ENCODE measurements at places on chromosomes 16 and 17. TPM values are rescaled to one million over a fixed set of nuclear protein-coding genes. Genes with fewer than 3 reads are reported as not detected.

Gene ABCA8
- polyA plus RNA-seq, result 0.85 TPM

DNA sequence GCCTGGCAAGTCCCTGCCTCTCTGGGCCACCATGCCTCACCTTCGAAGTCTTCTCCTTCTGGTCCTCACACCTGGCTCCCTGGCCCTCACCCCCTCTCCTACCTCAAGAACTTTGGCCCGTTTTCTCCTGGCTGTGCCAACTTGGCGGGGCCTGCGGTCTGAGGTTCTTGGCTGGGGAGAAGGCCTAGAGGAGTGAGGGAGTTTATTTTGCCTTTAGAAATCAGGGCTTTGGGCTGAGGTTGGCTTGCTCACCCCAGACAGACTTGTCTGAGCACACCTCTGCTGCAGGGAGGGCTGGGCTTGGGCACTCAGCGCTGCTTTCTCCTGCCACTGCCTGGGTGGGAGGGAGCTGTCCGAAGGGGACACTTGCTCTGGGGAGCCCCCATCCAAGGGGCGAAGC lies 23.3 kb upstream of the TAC4 start:
- DNase-seq, result no peak

GRCh38 chr16:48386559-48387312 lies 1.5 kb upstream of the SIAH1 start:
- DNase-seq, result no peak

DNA sequence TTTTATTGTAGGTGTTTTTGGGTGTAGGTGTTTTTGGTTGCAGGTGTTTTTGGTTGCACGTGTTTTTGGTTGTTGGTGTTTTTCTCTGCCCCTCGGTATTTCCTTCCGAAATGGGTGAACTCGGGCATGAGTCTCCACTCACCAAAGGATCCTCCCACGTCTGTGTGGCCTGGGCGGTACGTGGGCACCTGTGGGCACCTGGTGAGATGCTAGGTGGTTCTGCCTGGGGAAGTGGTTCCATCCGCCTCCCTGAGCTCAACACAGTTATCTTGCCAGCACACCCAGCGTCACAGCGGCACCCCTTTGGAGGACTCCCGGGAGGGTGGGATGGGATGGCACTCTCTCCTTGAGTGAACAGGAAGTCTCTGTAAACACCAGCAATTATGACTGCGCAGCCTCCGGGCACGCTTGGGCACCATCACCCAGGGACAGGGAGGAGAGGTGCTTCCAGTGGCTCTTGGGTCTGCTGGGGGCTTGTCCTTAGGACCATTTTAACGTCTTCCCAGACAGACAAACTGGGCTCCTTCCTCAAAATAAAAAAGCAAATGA lies 29.8 kb downstream of the COX4I1 start:
- no peak for DNase-seq

- DNase-seq, result no peak
These were observed at the start of gene PMP22 for GRCh38 chr17:15265131-15265530. Gene PMP22 (minus strand): TSS chr17:15265326. CDS start chr17:15260727, 4,599 bp downstream.

Gene SNX20
- 0.46 TPM for polyA plus RNA-seq

DNA sequence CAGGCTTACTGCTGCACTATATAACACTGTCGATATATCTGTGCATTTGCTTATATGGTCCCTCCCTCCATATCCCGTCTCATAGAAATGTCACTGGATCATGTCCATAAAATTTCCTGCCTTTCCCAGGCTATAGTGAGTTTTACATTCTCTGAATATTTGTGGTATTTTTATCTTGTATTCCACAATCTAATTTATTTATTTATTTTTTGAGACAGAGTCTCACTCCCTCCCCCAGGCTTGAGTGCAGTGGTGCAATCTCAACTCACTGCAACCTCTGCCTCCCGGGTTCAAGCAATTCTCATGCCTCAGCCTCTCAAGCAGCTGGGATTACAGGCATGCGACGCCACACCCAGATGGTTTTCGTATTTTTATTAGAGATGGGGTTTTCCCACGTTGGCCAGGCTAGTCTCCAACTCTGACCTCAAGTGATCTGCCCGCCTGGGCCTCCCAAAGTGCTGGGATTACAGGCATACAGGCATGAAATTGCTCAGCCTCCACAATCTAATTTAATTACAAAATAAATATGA lies 12.9 kb downstream of the TRIM37 start:
- no peak for DNase-seq

Gene HSPB9
- 0.14 TPM for polyA plus RNA-seq

- DNase-seq, result no peak
These were observed 116.5 kb upstream of the ADAMTS18 start for GRCh38 chr16:77551357-77551756.

DNA sequence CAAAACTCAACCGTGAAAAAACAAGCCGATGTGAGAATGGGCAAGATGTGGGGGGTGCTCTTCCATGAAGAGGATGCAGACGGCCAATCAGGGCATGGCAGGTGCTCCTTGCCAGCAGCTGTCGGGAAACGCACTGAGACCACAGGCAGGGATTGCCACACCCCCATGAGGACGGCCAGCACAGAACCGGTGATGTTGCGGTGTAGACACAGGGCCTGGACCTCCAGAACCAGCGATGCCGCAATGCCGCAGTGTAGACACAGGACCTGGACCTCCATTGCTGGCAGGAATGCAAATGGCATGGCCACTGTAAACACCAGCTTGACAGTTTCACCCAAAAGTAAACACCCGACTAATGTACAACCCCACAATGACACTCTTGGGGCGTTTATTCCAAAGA lies 164.9 kb downstream of the BANP start:
- DNase-seq, result no peak

GRCh38 chr17:4110152-4110551 lies 32.7 kb downstream of the ZZEF1 start:
- no peak for DNase-seq

DNA sequence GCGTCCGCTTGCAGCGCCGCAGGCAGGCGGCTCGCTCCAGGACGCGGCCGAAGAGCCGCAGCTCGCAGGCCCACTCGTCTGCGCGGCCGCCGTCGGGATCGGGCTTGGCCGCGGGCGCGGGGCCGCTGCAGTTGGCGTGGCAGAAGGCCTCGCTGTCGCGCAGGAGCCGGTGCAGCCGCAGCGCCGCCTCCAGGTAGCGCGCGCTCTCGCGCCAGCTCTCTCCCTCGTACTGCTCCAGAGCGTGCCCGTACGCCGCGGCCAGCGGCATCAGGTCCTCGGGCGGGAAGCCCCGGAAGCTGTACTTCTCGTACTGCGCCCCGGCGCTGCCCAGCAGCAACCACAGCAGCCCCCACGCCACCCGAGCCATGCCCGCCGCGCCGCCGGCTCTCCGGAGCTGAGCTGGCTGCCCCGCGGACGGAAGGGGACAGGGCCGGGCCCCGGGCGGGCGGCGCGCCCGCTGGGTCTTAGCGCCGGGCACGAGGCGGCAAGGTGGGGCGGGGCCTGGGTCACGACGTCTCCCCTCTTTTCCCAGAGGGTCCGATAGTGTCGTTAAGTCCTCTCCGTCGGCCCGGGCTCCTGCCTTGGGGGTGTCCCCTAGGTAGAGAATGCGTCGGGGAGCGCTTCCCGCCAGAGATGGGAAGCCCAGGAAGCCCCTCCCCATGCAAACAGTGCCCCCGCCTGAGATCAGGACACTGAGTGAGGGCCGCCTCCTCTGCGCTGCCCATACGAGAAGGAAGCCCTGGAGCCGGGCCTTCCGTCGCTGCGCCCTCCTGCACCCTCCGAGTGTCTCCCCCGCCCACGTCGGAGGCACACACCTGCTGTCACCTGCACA lies at the start of gene P3H4:
TSS of gene P3H4 (minus strand) at position 401 of the 832 bp plus-strand sequence. CDS start at position 367, 34 bp downstream.
- no peak for DNase-seq

- DNase-seq, result no peak
These were observed 13.5 kb downstream of the ACE start for GRCh38 chr17:63490329-63490728.

- no peak for DNase-seq
These were observed 21.7 kb downstream of the MILR1 start for GRCh38 chr17:64470625-64471024.

Gene SHISA6
- 1.8 TPM for polyA plus RNA-seq

Gene SDR42E2
- polyA plus RNA-seq, result 0.15 TPM

Gene CD19
- 2.9 TPM for polyA plus RNA-seq

- no peak for DNase-seq
These were observed 21.0 kb upstream of the CIITA start for GRCh38 chr16:10856042-10856441.

Gene PPP1R27
- not detected for polyA plus RNA-seq

GRCh38 chr17:8879410-8879809 lies 11.9 kb upstream of the PIK3R6 start:
- DNase-seq, result no peak

DNA sequence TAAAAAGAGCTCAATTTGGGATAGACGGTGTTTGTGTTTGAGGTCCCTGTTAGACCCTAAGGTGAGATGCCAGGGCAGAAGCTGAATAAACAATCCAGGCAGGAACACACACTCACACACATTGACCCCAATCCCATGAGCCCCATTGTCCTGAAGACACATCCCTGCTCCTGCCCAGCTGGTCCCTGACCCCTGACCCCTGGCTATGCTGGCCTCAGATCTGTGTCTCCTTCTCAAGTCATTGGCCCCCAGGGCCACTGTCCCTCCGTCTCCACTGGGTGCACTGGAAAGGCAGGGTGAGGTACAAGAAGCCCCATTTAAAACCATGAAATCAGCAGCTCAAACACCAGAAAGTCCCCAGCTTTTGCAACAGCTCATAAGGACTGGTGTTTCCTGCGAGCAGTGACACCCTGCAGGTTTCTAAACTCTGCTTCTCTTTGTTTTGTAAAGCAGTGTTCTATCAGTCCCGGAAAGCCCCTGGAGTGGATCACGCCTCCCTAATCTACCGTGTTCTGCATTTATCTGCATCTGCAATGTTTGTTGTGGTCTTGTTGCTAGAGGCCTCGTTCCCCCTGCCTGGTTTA lies 18.0 kb upstream of the ASGR2 start:
- DNase-seq, result no peak

- no peak for DNase-seq
These were observed 88.1 kb downstream of the AXIN2 start for GRCh38 chr17:65473363-65473762.

DNA sequence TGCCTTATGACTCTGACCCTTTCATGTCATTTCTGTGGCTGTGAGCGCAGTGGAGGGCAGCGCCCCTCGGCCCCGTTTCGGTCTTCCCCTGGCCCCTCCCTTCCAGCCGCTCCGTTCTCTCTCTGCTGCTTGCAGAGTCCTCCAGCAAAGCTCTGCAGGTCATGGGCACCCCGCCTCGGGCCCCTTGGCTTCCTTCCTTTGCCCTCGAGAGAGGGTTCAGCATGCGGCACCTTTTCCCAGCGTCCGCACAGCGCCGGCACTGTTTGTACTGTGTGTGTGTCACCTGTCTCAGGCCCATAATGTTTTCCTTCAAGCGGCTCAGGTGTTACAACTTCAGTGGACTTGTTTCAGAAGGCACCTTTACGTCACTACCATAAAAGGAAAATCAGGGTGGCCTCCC lies 98.5 kb downstream of the RAP1GAP2 start:
- no peak for DNase-seq

DNA sequence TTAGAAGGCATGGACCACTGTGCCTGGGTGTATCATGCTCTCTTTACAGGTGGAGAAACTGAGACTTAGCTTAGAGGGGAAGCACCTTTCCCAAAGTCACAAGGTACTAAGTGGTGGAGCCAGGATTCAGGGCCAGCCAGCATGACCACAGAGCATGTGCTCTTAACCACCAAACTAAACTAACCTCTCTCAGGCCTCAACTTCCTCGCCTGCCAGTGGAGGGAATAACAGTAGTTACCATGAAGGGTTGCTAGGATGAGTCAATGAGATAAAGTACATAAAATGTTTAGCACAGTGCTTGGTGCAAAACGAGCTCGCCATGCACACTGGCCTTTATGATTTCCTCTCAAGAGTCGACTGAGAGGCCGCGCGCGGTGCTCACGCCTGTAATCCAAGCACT lies 6.4 kb upstream of the MYO1C start:
- no peak for DNase-seq

Gene KCNJ18
- polyA plus RNA-seq, result not detected

DNA sequence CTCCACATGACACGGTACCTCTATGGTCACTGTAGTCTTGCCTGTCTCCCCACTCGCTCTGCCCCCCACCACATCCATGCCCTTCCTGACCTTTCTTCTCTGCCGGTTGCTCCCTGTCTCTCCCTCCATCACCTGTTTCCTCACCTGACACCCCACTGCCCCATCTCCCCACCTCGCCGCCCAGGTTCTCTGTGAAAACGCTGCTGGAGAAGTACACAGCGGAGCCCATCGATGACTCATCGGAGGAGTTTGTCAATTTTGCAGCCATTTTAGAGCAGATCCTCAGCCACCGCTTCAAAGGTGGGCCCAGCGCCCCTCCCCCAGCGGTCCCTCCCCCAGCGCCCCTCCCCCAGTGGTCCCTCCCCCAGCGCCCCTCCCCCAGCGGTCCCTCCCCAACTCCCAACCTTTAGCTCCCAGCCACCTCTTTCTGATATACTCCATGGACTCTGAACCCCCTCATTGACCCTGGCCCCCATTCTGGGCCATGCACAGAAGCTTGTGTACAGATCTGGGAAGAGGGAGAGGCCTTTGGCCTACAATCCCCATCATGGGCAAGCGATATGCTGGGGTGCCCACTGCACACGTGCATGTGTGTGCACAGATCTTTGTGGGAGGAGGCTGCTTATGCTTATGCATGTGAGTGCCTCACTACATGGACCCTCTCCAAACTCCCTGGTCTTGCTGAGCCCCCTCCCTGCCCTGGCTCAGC lies 4.1 kb downstream of the RUNDC3A start:
- no peak for DNase-seq

Gene CDH5
- polyA plus RNA-seq, result 68.8 TPM

- no peak for DNase-seq
These were observed 2.9 kb downstream of the RNF167 start for GRCh38 chr17:4942760-4943508.

DNA sequence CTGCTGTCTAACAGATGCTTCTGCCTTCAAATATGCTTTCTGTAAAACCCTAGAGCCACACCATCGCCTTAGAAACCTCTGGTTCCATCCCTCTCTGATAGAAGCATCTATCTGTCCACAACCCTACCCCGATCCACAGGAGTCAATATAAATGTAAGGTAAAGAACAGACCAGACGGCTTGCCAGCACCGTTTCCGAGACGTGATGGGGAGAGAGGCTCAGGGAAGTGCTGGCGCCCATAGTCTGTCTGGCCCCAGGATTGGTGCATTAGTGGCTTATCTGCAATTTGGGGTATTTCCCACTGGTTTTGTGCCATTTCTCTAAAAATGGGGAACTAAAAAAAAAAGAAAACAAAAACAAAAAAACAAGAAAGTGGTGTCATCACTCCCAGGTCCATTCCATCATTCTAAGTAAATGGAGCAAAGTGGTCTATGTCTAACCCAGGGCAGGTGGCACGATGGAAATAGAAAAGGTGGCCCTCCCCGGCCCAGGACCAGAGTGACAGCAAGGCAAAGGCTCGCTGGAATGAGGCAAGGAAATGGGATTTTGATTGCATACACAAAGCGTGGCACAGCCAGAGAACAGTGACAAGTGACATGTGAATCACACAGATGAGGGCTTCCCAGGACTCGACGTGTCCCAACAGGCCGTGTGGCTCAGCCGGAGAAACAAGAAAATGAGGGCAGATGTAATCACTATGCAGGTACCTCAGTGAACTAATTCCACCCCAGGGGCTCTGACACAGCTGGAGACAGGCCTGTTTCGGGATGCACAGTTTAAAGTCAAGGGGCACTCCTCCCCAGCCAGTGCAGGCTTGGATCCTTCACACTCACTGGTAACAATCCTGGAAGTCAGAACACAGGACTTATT lies 125.6 kb downstream of the GAS7 start:
- DNase-seq, result no peak

Gene MYLK3
- polyA plus RNA-seq, result 0.83 TPM

Gene TSPAN10
- 2.3 TPM for polyA plus RNA-seq
